ENCODE measurements at places on chromosomes 5 and 9.
A peak's percentile ranks its signal among the peaks of the same experiment; 100 is the strongest.

DNA sequence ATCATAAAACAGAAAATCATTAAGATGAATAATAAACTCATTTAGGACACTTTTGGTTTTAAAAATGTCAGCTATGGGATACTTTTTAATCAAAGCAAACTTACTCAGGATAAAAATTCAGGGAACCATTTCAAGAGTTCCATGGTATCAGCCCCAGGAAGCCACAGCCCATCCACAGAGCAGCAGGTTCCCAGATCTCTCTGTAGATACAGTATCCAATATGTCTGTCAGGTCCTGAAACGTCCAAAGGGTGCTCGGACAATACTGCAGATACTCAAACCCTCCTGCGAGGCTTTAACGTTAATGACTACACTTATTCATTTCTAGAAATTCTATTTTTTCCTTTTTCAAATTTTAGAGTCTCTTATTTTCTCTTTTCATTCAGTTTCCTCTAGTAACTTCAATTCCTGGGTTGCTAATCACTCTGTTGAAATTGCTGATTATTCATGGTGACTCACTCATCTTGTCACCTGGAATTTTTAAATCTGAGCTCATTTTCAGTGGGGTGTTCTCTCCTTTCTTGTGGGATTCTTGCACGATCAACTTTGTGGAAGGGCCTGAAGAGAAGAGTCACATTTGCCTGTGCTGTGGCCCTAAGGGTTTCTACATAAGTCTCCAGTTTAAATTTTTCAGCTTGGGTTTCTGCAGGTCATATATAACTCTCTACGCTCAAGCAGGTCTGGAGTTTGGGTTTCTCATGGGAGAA lies 435.8 kb downstream of the CTNND2 start:
- DNase-seq: no peak

GRCh38 chr9:4592886-4593285 lies 69.2 kb upstream of the PLPP6 start:
- DNase-seq: no peak

DNA sequence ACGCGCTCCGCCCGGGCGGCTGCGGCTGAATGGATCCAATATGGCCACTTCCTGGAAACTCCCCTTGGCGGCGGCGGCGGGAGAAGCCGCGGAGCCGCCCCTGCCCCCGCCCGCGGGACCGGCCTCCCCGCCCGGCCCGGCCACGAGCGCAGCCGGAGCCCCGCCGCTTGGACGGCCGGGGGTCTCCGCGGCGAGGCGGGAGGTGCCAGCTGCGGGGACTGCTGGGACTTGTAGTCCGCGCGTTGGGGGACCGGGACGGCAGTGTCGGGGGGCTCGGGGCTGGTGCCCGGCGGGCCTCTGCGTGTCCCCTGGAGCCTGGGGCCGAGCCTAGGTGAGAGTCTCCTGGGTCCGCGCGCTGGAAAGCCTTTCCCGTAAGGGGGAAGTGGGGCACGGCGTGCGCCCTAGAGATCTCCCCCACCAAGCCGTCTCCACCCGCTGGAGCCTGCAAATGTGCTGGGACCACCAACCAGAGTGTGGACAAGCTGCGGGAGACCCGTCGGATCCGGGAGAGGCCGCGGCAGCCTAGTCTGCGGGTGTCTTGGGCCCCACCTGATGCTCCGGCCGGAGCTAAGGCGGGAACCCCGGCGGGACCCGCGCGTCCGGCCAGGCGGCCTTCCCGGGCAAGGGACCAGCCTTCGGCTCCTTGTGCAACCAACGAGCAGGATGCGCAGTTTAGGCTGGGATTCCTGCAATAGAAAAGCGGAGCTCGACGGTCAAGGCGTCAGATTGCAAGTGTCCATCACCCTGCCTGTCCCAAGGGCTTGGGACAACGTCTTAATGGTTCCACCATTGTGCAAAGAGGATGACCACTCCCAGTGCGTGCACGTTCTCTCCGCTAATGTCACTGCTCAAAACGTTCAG lies at the start of gene SEPTIN8:
Gene SEPTIN8 (minus strand): TSS at position 31 of the 861 bp plus-strand sequence. CDS start 102 bp downstream, outside the sequence.
- DNase-seq: peak; percentile 39

- peak; percentile 41 for DNase-seq
Observed at GRCh38 chr5:68369457-68370125, 154.0 kb downstream of the PIK3R1 start.

DNA sequence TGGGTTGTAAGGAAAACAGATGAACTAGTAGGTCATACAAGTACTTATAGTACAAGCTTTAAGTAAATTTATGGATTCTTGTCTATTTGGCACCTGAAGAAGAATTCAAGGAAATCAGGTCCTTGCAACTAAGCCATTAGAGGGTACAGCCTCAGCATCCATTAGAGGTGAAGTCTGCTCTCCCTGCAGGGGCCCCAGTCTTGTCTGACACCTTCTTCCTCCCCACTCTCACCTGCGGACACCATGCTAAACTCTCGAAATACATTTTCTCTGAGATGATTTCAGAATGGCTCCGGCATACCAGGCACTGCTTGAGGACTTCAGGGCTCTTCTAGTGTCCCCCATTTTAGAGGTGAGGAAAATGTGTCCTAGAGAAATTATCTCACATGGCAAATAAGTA lies 137.9 kb downstream of the GNAQ start:
- DNase-seq: no peak

GRCh38 chr5:60852940-60853339 lies 8.9 kb upstream of the ELOVL7 start:
- no peak for DNase-seq

DNA sequence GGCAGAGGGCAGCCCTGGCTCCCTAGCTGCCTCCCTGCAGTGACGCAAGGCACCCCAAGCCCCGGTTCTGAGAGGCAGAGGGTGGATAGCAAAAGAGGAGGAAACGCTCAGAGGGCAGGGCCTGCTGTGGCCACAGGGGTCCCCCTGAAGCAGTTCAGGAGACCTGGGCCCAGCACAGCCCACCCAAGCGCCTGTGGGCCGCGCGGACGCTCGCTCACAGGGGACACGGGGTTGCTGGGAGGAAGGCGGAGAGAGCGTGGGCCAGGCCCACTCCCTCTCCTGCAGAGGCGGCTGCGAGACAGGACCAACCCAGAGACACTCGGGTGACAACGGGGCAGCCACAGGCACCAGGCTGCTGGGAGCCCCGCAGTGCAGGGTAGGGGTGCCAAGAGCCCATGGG lies 7.9 kb upstream of the TMEM210 start:
- DNase-seq: no peak

DNA sequence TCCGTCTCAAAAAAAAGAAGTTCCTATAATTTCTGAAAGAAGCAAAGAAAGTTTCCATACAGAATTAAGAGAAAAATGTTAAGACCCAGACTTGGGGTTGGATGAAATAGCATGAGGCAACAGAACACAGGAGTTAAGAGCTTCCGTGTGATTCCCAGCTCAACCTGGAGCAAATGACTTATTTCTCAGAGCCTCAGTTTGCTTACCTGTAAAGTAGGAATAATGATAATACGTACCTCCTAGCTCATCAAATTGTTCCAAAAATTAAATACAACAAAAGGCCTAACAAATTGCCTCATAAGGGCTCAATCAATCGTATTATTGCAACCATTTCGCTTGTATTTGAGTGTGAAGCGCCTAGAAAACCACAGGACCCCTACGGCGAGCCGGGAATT lies 600 bp upstream of the GPR107 start:
- DNase-seq: no peak

DNA sequence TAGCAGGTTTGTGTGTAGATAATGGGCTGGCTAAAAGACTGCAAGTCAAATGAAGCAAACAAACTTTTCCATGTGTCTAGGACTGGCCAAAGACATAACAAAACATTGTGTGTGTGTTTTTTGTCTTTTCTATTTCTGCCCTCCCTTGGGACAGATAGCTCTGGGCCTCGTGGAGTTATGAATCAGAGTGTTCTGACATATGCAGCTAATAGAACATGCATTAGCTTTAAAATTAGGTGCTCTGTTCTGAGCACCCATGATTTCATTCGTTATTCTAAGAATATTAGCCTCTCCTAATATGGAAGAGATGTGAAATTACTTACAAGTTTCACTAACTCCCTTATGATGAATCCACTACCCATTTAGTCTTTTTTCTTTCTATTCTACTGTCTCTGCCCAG lies 367.3 kb upstream of the PAPPA start:
- no peak for DNase-seq

DNA sequence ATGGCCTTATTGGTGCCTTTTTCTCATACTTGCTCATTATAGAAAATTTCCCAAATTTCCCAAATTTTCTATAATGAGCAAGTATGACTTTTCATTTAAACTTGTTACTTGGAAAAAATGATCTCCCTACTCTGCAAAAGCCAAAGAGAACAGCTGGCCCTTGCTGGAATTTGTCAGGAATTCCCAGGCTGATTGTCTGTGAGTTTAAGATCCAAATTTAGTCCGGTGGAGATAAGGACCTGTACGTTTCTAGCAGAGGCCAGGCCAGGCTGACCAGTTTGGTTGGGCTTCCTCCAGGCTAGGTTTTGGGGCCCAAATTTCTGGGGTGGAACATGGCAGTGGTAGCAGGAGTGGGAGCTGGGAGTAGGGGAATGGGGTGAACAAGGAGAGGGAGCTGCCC lies 51.9 kb downstream of the NEURL1B start:
- DNase-seq: no peak

Measured in stimulated activated CD4-positive, alpha-beta T cell treated with anti-CD3 and anti-CD28 coated beads, Interleukin-4, amount 100 ng/mL, for 4 hours (primary cell).